Fibroblast of the aortic adventitia (primary cell): ENCODE measurements at places on chromosomes 7 and 10. TPM values are rescaled to one million over a fixed set of nuclear protein-coding genes. Genes with fewer than 3 reads are reported as not detected.

The PAPOLB gene
- 0.18 TPM in 1 of 2 replicates, not detected in the other for total RNA-seq

The GJD4 gene
- total RNA-seq = 0.09 TPM in 1 of 2 replicates, not detected in the other

The POLR2J gene
- total RNA-seq = 13.0 and 34.0 TPM in 2 replicates

The CDHR1 gene
- total RNA-seq = not detected in 2 replicates

The NKX2-3 gene
- total RNA-seq = not detected in 2 replicates

The LDB3 gene
- under 0.01 TPM in 1 of 2 replicates, not detected in the other for total RNA-seq

The NPFFR1 gene
- not detected in 2 replicates for total RNA-seq

The PNPLA8 gene
- total RNA-seq = 37.4 and 48.1 TPM in 2 replicates

The POLD2 gene
- total RNA-seq = 66.6 and 87.9 TPM in 2 replicates

The TMEM273 gene
- 0.57 TPM in 1 of 2 replicates, not detected in the other for total RNA-seq

The MEST gene
- 63.0 and 236 TPM in 2 replicates for total RNA-seq

The GNGT1 gene
- not detected in 2 replicates for total RNA-seq

The FAM24B gene
- 3.1 and 4.3 TPM in 2 replicates for total RNA-seq

The DEPP1 gene
- 17.3 and 73.8 TPM in 2 replicates for total RNA-seq

The FEZF1 gene
- total RNA-seq = not detected in 2 replicates

The NXPH1 gene
- not detected in 2 replicates for total RNA-seq

The NEUROG3 gene
- total RNA-seq = not detected in 2 replicates

The CPA4 gene
- total RNA-seq = 7.7 and 29.6 TPM in 2 replicates

GRCh38 chr10:106401161-106401560 lies 763.3 kb downstream of the SORCS1 start:
- DNase-seq = peak; percentile 14

- peak; percentile 72 for DNase-seq
Measured at GRCh38 chr7:129343099-129343700, 91.0 kb upstream of the STRIP2 start.

GRCh38 chr7:140593672-140593982 lies 47.0 kb downstream of the DENND2A start:
- DNase-seq = no peak

GRCh38 chr10:112821663-112822062 lies 128.4 kb upstream of the TCF7L2 start:
- no peak for DNase-seq

DNA sequence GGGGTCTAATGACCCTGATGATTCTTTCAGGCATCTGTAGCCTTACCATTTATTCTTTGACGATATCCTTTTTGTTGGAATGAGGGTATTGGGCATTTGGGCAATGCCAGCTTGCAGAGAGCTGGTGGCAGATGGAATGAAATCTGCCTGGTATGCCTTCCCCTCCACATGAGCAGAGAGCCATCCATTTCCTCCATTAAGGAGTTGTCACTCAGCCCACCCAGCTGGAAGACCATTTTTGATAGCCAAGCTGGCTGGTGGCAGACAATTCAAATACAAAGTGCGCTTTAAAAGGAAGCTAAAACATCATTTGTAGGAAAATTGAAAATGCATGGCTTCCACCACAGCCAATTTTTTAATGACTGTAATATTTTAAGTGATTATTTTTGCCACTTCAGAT lies 240.1 kb upstream of the SLC26A5 start:
- no peak for DNase-seq

DNA sequence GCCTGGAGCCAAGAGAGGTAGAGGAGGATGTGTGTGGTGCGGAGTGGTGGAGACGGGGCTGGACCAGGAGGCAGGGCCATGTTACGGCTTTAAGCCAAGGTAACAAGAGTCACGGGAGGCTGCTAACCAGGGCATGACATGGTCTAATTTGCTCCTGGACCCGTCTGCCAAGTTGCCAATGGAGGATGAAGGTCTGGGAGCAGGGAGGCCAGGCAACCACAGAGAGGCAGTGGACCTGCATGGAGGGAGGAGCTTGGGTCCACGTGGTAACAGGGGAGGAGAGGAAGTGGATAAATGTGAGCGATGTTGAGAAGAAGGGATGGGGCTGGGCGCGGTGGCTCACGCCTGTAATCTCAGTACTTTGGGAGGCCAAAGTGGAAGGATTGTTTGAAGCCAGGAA lies 31.0 kb downstream of the SRRM3 start:
- no peak for DNase-seq

- no peak for DNase-seq
Measured at GRCh38 chr10:76723844-76724243, 913.8 kb downstream of the KCNMA1 start.

GRCh38 chr7:106566196-106566595 lies 94.8 kb downstream of the CCDC71L start:
- no peak for DNase-seq

GRCh38 chr7:159227433-159227832 lies 82.8 kb upstream of the VIPR2 start:
- DNase-seq = no peak

- DNase-seq = no peak
Measured at GRCh38 chr7:15586266-15586665, 24.5 kb upstream of the AGMO start.

DNA sequence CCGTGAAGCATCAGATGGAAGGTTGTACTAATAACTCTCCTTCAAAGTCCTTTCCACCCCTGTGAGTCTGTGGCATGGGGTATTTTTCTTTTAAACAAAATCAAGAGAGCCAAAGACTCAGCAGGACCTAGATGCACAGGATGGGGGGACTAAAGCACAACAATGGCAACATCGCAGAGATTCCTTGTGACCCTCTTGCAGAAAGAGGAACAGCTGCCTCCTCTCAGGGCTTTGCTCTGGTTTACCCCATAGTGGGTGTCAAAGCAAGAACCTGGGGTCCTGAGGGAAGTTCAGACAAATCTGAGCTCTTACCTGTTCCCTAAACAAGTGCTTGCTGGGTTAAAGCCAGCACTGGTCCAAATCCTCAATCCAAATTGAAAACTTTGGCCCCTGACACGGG lies 39.2 kb downstream of the FGF8 start:
- no peak for DNase-seq

- DNase-seq = no peak
Measured at GRCh38 chr10:107614939-107615685, 450.6 kb upstream of the SORCS1 start.

DNA sequence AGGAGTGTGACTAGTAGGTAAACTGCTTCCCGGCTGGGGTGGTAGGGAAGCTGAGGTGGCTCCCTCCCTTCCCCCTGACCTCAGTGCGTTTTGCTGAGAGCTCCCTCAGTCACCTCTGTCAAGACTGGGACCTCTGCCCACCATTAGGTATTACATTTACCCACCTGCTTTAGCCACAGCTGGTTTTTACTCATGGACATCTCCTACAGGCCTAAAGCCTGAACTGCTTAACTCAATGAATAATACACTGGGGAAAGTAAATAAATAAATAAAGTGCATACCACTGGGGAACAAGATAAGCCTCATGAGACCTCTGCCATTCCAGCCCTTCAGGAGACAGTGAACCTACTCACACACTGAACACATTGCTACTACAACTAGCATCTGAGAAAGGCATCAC lies 38.9 kb upstream of the CDK13 start:
- DNase-seq = no peak

GRCh38 chr7:100572949-100573675 lies 588 bp downstream of the SAP25 start:
- no peak for DNase-seq

GRCh38 chr10:126331101-126331500 lies 57.2 kb downstream of the ADAM12 start:
- no peak for DNase-seq

GRCh38 chr7:636396-636795 lies 90.1 kb upstream of the DNAAF5 start:
- DNase-seq = peak; percentile 5

DNA sequence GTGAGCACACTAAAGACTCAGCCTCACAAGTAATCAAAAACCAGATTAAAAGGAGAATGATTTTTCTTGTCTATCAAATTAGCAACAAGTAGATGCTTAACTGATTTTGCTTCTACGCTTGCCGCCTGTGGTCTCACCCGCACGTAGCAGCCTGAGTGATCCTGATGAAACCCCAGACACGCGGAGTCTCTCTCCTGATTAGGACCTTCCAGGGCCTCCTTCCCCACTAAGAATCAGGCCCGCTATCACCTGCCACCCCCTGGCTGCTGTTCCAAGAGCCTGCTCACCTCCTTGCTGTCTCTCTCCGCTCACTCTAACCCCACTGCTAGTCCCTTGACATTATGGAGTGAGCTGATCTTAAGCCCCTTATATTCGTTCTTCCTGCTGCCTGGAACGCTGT lies 325.9 kb upstream of the NRP1 start:
- DNase-seq = no peak

GRCh38 chr7:105815576-105815975 lies 60.8 kb downstream of the ATXN7L1 start:
- DNase-seq = peak; percentile 26

GRCh38 chr10:69474742-69475432 lies 23.6 kb downstream of the TSPAN15 start:
- peak; percentile 79 for DNase-seq

- DNase-seq = peak; percentile 45
Measured at GRCh38 chr10:87973635-87974034, 110.2 kb downstream of the PTEN start.

GRCh38 chr10:79137826-79138225 lies 69.1 kb downstream of the ZMIZ1 start:
- DNase-seq = no peak

DNA sequence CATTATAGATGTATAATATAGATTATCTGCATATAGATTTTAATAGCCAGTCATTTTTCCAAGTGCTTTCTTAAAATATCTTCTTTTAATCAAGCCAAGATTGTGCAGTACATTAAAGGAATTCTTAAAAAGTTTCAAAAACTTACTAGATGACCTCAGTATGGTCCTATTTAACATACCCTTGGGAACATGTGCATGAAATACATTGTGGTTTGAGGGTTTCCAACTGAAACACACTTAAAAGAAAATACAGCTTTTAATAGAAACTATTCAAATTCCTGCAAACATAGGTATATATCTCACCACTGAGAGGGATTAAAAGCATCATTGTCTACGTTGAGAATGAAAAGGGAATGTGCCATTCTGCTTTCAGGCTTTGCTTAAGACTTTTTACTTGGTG lies 364.9 kb downstream of the SUGCT start:
- DNase-seq = peak; percentile 16

GRCh38 chr10:46235705-46236545 lies 50.9 kb upstream of the ANTXRL start:
- no peak for DNase-seq

DNA sequence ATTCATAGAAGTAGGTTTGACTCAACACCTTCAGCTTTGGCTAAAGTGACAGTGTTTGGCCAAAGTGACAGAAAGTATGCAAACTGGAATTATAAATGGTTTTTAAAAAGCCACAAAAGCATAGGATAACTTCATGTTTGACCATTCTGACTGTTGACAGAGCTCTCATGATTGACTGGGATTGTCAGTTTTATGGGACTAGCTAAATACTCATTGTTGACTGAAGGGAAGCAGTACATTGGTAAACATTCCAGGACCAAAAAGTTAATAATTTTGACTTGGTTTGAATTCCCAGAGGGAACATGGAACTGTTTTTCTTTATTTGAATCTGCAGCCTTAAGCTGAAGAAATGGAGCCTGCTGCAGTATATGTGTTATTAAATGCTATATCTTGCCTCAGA lies 84.6 kb upstream of the STEAP4 start:
- DNase-seq = no peak

GRCh38 chr10:132662186-132662920 lies 123.6 kb downstream of the NKX6-2 start:
- no peak for DNase-seq

- DNase-seq = no peak
Measured at GRCh38 chr7:140289804-140290203, 108.5 kb downstream of the SLC37A3 start.

DNA sequence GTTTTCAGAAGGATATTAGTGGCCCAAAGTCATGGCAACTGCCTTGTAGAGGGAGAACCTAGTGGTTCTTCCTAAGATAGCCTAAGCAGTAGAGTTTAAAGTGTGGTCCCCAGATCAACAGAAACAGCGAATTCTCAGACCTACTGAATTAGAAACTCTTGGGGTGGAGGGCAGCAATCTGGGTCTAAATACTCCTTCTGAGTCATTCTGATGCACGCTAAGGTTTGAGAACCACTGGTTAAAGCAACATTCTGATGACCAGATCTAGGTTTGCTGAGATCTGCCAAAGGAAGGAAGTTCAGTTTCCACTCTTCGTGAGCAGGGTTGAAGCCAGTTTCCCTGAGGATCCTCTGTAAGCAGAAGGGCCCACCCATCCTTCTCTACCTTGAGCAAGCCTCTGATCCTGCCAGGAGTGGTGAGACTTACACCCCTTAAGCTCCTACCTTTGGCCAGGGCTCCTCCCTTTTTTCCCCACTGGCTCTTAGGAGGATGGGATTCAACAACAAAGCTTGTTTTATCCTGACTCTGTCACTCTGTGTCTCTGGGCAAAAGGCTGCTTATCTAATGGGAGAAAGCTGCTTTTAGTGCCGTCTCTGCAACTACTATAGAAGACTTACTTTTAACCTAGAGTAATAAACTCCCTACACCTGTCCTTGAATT lies 26.8 kb upstream of the TRUB1 start:
- no peak for DNase-seq

GRCh38 chr7:93920496-93921182 lies 896 bp upstream of the GNG11 start:
- DNase-seq = peak; percentile 62

DNA sequence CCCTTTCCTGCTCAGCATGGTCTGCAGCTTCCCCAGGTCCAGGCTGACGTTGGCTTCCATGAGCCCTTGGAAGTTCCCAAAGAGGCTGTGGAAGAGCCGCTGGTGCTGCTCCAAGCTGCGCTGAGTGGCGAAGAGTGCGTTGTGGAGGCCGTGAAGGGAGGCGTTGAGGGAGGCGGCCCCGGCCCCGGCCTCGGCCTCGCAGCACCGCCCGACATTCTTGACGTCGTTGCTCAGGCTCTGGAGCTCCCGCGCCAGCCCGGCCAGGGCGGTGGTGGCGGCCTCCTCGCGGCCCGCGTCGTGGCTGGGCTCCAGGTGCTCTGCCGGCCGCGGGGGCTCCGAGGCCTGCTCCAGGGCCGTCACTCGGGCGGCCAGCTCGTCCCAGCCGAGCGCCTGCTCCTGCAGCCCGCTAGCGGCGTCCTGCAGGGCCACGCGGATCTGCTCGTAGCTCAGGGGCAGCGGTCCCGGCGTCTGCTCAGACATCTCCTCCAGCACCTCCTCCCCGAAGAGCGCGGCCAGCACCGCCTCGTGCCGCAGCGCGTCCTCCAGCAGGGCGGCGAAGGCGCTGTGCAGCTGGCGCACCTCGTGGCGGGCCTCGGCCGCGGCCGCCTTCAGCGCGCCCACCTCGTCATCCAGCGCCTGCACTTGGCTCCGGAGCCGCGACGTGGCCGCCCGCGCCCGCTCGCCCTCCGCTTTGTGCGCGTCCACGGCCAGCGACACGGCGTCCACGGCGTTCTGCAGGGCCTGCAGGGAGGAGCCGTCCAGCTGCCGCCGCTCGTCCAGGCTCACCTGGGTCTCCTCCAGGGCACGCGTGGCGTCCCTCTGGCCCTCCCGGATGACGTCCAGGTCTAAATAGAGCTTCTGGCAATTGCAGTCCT lies 14.7 kb downstream of the MMRN2 start:
- no peak for DNase-seq

GRCh38 chr7:25854608-25855497 lies 297.1 kb upstream of the NFE2L3 start:
- peak; percentile 91 for DNase-seq

- DNase-seq = no peak
Measured at GRCh38 chr10:131195558-131196159, 115.9 kb downstream of the TCERG1L start.

- peak; percentile 74 for DNase-seq
Measured at GRCh38 chr10:102599565-102600327, 44.5 kb upstream of the TRIM8 start.
